ENCODE measurements at places on chromosomes 12 and 14.
A peak's percentile ranks its signal among the peaks of the same experiment; 100 is the strongest.

- DNase-seq: no peak
Measured at GRCh38 chr12:82650627-82651337, 35.9 kb upstream of the TMTC2 start.

DNA sequence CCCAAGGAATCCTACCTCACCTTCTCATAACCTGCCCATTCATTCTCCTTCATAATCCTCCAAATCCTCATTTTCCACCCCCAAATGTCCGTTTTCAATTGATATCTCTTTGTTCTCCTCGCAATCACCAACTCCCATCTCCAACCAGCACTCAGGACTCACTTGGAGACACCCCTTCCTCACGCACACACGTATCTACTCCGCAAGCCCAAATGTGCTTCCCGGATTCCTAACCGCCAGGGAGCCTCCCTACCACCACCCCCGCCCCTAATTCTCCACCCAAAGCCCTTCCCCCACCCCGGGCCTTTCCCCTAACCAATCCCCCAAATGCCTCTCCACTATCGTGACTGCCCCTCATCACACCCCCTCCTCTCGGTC lies 304 bp downstream of the KCTD10 start:
- DNase-seq: no peak

DNA sequence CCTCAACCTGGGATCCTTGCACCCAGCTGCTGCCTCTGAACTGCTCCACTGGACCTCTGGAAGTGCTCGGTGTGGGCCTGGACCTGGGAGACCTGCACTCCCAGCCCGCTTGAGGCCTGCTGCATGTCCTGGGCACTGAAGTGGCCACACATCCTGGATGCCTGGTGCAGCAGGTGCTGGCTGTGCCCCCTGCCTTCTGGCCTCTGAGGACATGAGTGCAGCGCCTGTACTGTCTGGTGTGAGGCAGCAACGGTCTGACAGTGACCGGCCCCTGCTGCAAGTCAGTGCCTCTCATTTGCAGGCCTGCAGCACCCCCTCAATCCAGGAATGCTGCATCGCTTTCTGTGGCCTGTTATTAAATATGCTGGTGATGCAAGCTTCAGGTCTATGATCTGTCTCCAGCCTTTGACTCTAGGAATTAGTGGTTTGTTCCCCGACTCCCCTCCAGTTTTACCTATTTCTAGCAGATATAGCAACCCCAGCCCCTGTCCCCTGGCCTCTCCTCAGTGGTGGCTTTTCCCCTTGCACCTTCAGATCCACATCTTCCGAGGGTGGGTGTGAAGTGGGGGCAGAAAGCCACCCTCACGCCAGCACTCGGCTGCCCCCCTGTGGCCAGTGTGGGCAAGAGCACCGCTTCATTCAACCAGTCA lies 3.6 kb downstream of the SMIM41 start:
- peak; percentile 75 for DNase-seq

DNA sequence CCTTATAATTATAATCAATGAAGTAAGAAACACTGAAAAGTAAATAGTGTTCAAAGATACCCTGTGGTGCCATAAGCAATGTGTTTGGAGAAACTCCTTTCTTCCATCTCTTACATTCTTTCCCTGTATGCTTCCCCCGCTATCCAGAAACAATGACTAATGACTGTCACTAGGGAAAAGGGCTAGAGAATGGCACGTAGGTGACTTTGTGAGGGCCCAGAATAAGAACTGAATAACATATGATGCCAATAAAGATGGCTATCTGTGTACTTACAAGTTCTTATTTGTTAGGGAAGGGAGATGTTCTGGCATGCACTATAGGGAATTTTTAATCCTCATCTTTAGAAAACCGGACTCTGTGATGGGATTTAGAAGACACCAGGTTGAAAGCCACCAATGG lies 4.7 kb upstream of the KRT7 start:
- no peak for DNase-seq

GRCh38 chr14:34628681-34629135 lies 1.2 kb downstream of the SNX6 start:
- no peak for DNase-seq

- DNase-seq: no peak
Measured at GRCh38 chr12:43789941-43790340, 16.2 kb downstream of the TWF1 start.

DNA sequence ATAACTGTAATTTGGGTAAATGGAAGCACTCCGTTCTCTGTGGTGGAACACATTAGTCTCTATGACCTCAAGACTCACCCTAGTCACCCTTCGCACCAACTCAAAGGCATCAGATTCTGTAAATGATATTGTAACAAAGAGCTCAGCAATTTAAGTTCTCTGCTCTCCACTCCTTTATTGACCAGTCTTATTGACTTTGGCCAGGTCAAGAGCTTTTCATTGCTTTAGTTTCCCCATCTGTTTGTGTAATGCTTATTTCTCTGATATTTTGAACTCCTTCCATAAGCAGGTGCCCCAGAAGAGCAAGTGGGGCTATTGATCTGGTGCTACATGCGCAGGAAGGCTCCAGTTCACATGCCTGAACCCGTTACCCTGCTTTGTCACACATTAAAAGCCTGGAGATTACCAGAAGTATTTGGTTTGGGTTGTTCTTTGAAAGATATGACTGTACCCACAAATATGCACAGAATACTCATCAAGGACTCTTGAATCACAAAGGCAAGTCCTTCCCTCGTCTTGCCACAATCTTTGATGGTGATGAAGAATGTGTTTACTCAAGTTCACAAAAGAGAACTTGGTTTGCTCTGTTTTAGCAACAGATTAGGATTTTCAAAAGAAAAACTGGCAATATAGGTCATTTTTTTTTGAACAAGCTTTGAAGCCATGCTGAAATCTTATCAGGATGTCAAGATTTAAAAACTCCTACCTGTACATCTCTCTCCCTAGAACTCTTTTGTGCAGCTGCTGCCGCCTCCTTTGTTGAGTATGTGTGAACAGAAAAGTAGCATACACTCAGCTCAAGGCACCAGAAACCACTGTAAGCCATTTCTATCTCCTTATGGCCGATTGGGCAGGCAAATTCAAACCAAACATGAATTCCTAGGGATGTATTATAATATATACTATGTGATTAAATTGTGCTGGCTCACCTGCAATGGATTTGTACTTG lies 193.9 kb downstream of the BCAT1 start:
- no peak for DNase-seq

DNA sequence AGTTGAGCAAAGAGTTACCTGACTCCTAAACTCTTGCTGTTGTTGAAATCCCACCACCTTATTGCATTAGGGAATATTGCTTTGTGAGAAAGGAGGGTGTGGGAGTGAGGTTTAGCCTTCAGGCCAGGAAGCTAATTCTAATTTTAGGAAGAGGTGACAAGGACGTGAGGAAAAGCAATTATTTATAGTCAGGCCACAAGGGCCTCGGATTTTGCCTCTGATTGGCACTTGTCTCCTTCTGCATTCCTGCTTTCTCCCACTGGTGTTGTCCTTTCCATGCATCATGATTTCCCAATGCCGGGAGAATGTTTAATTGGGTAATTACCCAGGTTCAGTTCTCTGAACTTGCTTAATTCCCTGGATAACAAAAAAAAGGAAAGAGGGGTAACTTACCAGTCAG lies 37.9 kb upstream of the SLC38A2 start:
- DNase-seq: no peak

DNA sequence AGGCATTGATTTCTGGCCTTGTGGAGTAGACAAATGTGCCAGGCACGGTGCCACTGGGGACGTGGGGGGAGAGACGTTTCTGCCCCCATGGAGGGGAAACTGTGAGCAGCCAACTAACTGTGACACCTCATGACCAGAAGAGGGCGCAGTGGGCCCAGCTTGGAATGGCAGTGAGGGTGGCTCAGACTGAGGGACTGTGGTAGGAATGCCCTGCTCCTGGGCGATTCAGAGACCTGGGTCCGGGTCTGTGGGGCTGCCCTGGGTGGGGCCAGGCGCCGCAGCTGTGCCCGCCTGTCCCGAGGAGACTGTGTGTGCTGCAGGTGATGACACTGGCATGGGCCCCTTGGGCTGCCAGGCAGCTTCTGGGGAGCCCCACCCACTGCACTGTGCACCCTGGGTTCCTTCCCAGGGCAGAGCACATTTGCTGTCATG lies 60.6 kb downstream of the SLC25A47 start:
- no peak for DNase-seq

DNA sequence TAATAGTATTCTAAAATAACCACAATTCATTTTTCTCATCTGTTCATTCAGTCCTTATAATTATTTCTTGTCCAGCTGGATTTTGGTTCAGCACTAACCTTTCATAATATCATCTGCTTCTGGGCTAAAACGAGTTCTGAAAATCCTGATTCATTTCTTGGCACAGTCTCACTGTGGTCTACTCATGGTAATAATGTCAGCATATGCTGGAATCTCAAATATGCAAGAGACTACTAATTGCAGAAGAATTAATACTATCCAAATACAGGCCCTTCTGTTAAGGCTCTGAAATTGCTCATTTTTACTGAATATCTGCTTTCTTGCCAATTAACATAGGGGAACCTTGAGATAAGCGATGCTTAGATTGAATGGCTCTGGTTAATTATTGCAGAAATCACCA lies 597.1 kb downstream of the RPL10L start:
- no peak for DNase-seq

DNA sequence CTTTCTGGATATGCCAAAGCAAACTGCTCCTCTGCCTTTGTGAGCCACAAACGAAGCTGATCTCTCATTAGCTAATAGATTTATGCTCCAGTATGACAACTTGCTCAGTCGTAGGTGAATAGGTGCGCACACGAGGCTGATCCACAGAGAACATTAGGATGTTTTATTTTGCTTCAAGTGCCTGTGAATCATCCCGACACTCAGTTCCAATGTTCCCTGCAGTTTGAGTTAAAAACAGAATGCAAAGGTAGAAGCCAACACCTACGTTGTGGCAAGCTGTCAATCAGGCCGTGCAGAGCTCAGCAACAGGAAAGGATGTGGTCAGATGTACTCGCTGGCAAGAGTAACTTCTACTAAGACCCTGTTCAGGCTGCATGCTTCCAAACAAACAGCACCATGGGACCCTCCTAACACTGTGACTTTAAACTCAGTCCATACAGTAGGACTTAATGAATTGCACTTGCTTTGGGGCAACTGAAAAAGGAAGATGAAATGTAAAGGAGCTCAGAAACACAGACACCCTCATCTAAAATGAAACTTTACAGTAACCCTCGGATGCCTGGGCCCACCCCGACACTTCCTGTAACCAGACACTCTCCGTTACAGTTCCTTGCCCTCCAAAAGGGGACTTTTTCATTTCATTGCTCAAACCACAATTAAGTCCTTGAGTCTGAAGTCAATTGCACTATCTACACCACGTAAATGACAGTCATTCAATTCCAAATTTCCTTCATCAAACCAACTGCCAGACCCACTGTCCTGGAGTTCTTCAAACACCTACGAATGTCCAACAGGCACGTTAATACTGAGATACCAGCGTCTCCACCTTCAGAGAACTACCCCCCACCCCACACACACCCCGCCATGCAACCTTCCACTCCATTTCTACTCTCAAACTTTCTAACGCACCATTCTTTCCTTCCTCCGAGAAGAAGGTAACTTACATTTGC lies 1.6 kb downstream of the CCDC88C start:
- DNase-seq: no peak

GRCh38 chr12:109302358-109302757 lies 6.7 kb downstream of the FOXN4 start:
- DNase-seq: no peak

GRCh38 chr12:80769553-80770140 lies 52.9 kb downstream of the MYF5 start:
- DNase-seq: no peak

GRCh38 chr12:56190695-56191155 lies 1.4 kb upstream of the SMARCC2 start:
- DNase-seq: no peak

DNA sequence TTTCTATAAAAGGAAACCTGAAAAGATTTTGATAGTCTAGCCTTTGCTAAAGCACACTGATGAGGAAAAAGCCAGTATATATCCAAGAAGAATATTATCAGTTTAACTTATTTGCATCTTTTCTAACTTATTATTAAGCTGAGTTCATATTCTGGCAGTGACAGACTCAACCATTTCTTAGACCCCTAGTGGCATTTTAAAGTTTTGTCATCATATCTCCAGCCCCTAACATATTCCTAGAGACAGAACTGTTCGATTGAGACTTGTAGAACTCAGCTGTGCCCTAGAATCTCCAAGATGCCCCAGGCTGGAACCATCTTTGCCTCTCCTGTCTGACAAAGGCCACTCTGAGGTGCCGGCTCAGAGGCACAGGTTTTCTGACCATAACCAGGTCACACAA lies 365.6 kb downstream of the NELL2 start:
- no peak for DNase-seq

GRCh38 chr14:64464651-64465050 lies 648 bp upstream of the AKAP5 start:
- no peak for DNase-seq

All from mesothelial cell of epicardium (in vitro differentiated cells).